ENCODE measurements at places on chromosomes 11 and 22.

DNA sequence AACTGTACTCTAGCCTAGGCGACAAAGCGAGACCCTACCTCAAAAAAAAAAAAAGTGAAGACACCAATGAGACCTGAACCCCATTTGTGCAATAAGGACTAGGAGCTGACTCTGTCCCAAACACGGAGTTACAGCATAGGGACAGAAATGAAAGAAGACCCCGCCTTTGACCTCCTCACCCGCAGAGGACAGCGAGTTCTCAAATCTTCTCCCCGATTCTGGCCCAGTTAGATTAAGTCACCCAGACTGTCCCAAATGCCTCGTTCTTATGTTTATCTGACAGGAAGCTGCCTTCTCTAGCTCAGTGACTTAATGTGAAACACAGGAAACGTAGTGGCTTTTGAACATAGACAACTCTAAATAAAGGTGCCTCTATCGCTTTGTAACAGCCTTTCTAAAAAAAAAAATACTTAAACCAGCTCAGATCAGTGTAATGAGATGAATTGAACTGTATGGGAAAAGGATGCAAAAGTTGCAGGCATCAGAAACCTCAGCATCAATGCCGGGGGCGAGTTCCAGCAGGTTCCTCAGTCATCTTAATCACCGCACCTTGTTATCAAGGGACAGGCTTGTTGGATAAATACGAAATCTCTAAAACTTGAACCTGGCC lies 10.6 kb downstream of the MYH9 start:
- no peak for DNase-seq

DNA sequence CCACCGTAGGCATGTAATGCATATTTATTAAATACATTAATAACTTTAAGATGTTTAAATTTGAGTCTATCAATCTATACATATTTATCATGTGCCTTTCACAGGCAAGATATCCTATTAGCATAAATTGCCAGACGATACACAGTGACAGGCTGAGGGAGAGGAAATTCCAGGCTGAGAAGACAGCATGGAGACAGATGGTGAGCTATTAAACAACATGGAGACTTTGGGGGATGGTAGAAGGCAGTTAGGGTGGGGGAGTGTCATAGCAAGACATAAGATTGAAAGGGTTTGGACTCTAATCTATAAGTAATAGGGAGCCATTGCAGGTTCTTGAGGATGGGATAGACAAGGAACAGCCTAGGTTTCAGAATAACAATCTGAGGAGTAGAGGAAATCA lies 138.5 kb downstream of the NXPE2 start:
- DNase-seq, result no peak

GRCh38 chr11:765025-765801 lies 12.1 kb downstream of the GATD1 start:
- peak; percentile 58 for DNase-seq

GRCh38 chr11:1049431-1049891 lies 12.9 kb upstream of the MUC6 start:
- no peak for DNase-seq

- no peak for DNase-seq
Observed at GRCh38 chr22:32548039-32548438, 73.4 kb downstream of the FBXO7 start.

GRCh38 chr11:92035488-92035887 lies 189.1 kb upstream of the FAT3 start:
- DNase-seq, result no peak

GRCh38 chr11:76071090-76071489 lies 135.2 kb downstream of the WNT11 start:
- DNase-seq, result no peak

GRCh38 chr11:2708151-2708581 lies 8.4 kb upstream of the KCNQ1OT1 start:
- no peak for DNase-seq

DNA sequence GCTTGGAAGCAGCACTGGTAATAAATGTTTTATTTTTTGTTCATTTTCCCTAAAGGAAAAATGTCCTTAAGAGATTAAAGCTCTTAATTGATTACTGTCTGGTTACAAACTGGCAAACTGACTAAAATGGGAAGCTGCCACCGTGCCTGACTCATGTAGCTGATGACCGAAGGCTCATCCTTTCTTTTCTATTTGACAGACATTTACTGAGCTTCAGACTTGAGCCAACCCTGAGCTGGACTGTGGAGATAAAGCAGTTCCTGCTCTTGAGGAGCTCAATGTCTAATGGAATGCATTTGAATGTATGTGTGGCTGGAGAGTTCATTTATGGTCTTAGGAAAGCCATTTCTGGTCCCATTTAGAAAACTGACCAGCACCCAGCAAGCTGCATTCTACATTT lies 91.3 kb downstream of the RNF169 start:
- DNase-seq, result no peak

GRCh38 chr11:75586395-75586794 lies 24.3 kb downstream of the SERPINH1 start:
- DNase-seq, result no peak

DNA sequence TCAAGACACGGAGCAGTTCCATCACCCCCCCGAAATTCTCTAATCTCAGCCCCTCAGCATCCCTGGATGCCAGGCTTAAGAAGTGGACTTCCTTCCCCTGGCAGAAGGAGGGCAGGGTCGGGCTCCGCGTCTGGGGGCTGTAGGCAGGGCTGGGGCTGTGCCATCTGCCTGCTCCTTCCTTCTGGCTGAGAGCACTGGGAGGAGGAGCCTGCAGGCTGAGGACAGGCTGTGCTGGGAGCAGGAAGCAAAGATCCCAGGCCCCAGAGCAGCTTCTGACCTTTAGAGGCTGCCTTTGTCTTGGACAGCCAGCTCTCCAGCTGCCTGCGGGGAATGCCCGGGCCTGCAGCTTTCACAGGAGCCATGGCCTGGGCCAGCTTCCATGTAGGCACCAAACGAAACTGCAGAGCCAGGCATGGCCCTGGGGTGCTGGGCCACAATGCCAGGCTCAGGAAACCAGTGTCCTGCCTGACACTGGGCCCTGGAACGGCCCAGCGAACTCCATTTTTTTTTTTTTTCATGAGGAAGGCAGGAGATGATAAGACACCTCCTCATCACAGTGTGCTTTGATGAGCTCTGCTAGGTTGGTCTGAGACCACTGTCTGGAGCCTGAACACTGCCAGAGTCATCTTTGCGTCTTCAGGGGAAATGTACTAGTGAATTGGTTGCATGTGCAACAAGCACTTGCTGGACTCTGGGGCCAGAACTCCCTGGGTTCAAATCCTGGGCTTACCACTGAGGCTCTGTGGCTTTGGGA lies 67.9 kb downstream of the MCM5 start:
- no peak for DNase-seq

GRCh38 chr22:28999510-28999909 lies 62.1 kb downstream of the C22orf31 start:
- DNase-seq, result no peak

DNA sequence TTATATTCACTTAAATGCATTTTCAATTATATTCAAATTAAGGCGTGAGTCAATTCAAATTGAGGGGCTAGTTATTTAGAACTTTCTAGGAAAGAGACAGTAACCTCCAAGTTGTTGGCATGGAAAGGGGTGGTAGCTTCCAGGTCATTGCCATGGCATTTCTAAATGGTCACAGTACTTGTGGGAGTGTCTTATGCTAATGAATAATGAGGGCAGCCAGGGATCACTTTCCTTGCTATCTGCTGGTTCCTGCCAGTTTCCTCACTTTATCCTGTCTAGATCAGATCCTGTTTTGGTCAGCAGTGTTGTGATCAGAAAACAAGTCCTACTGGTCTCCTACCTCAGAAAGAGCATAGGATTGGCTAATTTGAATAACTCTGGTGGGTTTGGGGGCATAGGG lies 21.8 kb upstream of the RNASEH2C start:
- DNase-seq, result no peak

DNA sequence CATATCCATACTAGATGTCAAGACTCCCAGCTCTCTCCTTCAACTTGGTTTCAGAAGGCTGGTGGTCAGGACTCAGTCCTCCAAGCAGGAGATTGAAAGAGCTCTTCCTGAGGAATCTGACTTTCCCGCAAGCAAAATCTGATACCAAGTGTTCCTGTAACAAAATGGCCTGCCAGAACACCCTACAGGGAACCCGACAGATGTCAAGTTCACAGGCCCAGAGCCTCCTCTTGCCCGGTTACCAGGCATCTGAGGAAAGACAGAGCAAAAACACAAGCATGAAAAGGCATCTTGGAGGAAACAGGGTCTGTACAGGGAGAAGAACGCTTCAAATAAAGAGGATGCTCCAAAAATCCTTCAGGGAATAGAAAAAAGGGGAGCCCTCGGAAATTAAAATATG lies 8.7 kb upstream of the KCNJ5 start:
- DNase-seq, result no peak

GRCh38 chr11:12744826-12745502 lies 70.7 kb downstream of the TEAD1 start:
- no peak for DNase-seq

GRCh38 chr11:14617241-14618027 lies 26.2 kb upstream of the PDE3B start:
- no peak for DNase-seq

GRCh38 chr11:37612146-37612545 lies 1014.1 kb upstream of the RAG2 start:
- DNase-seq, result no peak

DNA sequence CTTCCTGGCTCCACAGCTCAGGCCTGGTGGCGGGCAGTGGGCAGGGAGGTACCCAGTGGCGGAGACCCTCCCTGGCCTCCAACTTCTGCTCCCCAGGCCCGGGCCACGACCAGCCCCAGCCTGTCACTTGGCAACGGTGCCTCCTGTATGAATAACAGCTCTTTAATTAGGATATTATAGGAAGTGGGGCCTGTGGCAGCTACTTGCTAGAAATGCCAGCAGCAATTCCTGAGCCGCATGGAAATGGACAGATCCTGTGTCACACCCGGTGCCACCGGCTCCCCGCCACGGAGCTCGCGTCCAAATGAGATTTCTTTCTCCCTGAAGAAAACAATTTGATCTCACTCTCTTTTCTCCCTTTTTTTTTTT lies 104.5 kb downstream of the CHST1 start:
- DNase-seq, result no peak

DNA sequence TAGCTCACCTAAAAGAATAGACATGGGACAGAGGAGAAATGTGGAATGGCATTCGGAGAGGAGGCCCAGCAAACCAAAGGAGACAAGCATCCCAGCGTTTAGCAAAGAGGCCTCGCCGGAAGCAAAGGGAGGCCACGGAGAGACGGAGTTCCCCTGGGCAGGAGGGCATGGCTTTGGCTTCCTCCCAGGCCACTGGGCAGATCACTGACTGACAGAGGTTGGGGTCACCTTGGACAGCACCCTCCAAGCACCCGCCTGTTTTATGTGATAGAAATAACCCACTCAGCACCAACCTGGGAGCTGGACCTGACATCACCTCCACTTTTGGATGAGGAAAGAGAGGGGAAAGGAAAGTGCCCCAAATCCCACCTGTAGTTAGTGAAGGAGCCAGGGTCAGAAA lies 434.1 kb downstream of the BRD1 start:
- no peak for DNase-seq

DNA sequence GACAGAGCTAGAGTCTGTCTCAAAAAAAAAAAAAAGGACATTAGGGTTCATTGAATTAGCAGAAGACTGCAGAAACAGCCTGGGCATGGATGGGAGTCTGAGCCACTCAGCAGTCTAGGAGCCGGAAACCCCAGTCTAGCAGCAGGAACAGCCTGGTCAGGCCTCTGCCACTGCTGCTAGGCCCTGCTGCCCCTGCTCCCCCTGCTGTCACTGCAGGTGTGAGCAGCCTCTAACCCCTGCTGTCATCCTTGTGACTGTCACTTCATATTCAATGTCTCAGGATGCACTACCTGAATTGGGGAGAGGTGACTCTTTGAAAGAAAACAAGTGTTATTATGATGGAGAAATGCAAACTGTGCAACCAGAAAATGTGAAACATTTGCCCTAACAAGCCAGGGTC lies 7.0 kb upstream of the DDX17 start:
- DNase-seq, result peak; percentile 15

- DNase-seq, result no peak
Observed at GRCh38 chr11:123521001-123521400, 90.9 kb downstream of the GRAMD1B start.

DNA sequence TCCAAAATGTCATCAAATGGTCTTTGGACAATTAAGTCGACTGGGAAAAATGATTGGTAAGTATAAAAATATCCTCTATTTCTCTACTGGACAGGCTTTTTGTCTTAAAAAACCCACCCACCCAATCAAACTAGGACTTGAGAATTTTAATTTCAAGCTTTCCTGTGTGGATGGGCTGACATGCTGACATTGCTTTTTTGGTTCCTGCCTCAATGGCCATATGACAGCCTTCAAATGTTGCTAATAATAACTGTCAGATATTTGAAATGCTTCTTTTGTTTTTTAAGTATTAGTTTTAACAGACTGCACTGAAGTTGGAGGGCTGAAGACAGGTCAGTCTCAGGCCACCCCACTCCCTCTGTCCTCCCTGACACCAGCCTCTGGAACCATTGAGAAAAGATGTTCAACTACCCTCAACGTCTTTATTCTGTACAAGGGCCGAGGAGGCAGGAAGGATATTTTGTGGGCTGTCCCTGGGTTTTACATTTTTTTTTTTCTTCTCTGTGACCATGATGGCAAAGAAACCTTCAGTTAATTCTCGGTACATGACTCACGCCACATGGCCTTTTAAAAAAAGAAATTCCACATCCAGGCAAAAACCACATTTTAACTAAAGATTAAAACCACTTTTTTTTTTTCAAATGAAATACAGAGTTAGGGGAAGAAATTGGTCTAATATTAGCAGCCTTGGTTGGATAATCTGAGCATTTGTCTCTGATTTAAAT lies 130.4 kb downstream of the SLC1A2 start:
- no peak for DNase-seq

DNA sequence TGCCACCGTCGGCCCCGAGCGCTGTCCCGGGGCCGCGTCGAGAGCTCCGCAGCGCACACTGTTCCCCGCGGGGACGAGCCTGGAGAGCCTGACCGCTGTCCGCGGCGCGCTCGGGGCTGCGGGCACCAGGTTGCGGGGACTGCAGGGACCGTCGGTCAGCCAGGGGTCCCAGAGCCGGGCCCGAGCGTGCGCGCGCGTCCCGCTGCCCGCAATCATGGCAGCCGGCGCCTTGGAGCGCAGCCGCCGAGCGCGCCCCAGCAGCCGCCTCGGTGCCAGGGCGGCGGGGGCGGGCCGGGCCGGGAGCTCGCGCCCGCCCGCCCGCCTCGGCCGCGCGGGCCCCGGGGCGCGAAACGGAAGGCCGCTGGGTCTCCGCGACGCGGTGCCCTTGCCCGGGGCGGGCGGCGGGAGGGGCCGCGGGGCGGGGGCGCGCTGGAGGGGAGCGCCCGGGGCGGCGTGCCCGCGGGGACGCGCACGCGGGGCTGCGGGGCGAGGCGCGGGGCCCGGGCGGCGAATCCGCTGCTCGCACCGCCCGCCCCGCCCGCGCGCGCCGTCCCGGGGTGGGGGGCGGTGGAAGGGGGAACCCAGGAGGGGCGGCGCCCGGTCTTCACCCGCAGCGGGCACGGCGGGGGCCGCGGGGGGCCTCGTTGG lies 79.4 kb upstream of the PPARA start:
- DNase-seq, result peak; percentile 26

DNA sequence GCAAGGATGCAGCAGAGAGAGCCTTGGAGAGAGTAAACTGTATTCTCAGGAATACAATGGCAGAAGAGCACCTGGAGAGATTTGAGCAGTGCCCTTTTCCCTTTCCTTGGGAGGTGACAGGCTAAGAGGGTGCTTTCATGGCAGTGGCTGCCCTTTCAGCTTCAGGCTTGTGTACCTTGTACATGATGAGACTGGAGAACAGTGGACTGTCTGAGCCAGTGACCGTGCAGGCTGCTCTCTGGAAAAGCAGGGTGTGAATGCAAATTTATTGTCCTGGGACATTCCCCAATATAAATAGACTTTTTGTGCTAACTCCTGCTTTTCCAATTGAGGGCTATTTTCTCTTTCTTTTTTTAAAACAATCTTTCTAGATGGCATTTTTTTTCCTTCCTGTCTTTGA lies 99.3 kb downstream of the TRIM44 start:
- no peak for DNase-seq

- DNase-seq, result no peak
Observed at GRCh38 chr11:113595810-113596594, 110.1 kb downstream of the TMPRSS5 start.
